ENCODE measurements at places on chromosomes 1 and 21. TPM values are rescaled to one million over a fixed set of nuclear protein-coding genes. Genes with fewer than 3 reads are reported as not detected.

RYR2 gene
- 31.3 TPM for total RNA-seq

GRCh38 chr1:209241487-209241886 lies 342.0 kb upstream of the CAMK1G start:
- no peak overlapping the region for H3K27ac ChIP-seq
- H3K4me3 ChIP-seq = no peak overlapping the region
- no peaks in the 10 kb centered on the region for H3K27me3 ChIP-seq
- DNase-seq = no peak

GRCh38 chr21:43864313-43864961 lies 586 bp upstream of the AGPAT3 start:
- H3K36me3 ChIP-seq = no peaks in the 10 kb centered on the region
- H3K4me3 ChIP-seq = peak overlapping the region; percentile 79
- H3K27ac ChIP-seq = no peak overlapping the region
- no peak for DNase-seq

CD84 gene
- total RNA-seq = 10.8 TPM

- no peaks in the 10 kb centered on the region for H3K36me3 ChIP-seq
- no peak overlapping the region for H3K27ac ChIP-seq
- no peaks in the 10 kb centered on the region for H3K27me3 ChIP-seq
These were observed 1.4 kb upstream of the PADI6 start for GRCh38 chr1:17370618-17371017.

ZNF697 gene
- total RNA-seq = 6.0 TPM

GRCh38 chr1:84289169-84289785 lies 12.2 kb upstream of the SAMD13 start:
- H3K27me3 ChIP-seq = no peaks in the 10 kb centered on the region
- H3K27ac ChIP-seq = peak overlapping the region; percentile 67
- H3K4me3 ChIP-seq = no peak overlapping the region
- DNase-seq = no peak
- H3K36me3 ChIP-seq = no peaks in the 10 kb centered on the region

GRCh38 chr1:51189421-51190073 lies 46.5 kb upstream of the RNF11 start:
- H3K27me3 ChIP-seq = no peaks in the 10 kb centered on the region
- H3K36me3 ChIP-seq = no peaks in the 10 kb centered on the region
- no peak overlapping the region for H3K27ac ChIP-seq
- H3K4me1 ChIP-seq = no peaks in the 10 kb centered on the region

PCBP3 gene
- total RNA-seq = 7.0 TPM

DNA sequence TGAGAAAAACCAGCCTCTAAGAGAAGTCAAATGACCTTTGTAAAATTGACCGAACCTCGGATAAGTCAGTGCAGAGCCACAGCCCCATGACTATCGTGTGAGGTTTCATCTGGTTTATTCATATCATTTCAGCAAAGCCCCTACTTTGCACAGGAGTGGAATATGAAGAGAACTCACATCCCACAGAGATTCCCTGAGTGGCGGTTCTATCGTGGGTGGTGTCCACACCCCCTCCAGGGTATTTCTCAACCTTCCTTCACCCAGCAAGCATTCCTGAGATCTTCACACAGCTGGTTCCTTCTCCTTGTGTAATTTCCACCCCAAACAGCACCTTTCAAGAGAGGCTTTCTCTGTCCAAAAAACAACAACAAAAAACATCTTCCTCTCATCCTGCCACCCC lies 47.5 kb downstream of the EVA1C start:
- H3K4me1 ChIP-seq = peaks cover 14% of the 10 kb centered on the region
- DNase-seq = no peak
- no peak overlapping the region for H3K27ac ChIP-seq
- H3K4me3 ChIP-seq = no peak overlapping the region
- H3K27me3 ChIP-seq = no peaks in the 10 kb centered on the region

DNA sequence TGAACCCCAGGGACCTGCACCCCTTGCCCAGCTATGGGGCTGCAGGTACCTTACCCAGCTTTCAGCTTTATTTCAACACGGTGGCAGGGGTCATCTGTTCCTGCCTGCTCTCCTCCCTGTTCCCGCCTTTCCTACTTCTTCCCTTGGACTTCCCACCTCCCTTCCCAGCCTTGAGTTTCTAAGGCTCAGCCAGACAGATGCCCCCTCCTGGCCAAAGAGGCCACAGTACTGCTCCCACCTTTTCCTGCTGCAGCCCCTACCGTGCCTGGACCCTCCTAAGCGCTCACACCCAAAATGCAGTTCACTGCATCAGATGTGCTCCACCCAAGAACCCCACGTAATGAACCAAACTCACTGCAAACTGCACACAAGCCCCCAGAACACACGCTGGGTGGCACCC lies 7.7 kb downstream of the NOC2L start:
- H3K27me3 ChIP-seq = no peaks in the 10 kb centered on the region
- H3K4me1 ChIP-seq = no peaks in the 10 kb centered on the region
- no peak overlapping the region for H3K4me3 ChIP-seq
- H3K36me3 ChIP-seq = peaks cover 2% of the 10 kb centered on the region

EVI5 gene
- 54.7 TPM for total RNA-seq

DNA sequence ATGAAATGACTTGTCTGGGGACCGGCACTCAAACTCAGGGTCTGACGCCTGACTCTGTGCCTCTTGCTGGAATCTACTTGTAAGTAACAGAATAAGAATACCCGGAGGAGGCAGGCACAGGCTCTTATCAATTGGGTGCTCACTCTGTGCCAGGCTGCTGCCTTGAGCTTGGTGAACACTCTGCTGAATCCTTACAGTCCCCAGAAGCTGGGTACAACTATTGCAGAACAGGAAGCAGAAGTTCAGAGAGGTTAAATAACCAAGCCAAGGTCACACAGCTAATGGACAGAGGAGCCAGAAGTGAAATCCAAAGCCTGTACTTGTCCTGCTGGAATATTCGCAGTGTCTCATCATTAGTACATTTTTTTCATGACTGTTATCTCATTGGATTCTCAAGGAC lies 86.0 kb downstream of the EPHB2 start:
- H3K27me3 ChIP-seq = no peaks in the 10 kb centered on the region
- no peak overlapping the region for H3K27ac ChIP-seq
- no peak for DNase-seq
- no peak overlapping the region for H3K4me3 ChIP-seq
- no peaks in the 10 kb centered on the region for H3K36me3 ChIP-seq

CELA2A gene
- 1.3 TPM for total RNA-seq

- H3K27me3 ChIP-seq = no peaks in the 10 kb centered on the region
- no peak overlapping the region for H3K27ac ChIP-seq
- no peak for DNase-seq
- H3K36me3 ChIP-seq = no peaks in the 10 kb centered on the region
- H3K4me3 ChIP-seq = no peak overlapping the region
These were observed 28.6 kb downstream of the UBIAD1 start for GRCh38 chr1:11301601-11302000.
